ENCODE measurements at places on chromosomes 12 and 14.

GRCh38 chr12:79939728-79940310 lies 4.9 kb upstream of the PPP1R12A start:
- no peak for DNase-seq

DNA sequence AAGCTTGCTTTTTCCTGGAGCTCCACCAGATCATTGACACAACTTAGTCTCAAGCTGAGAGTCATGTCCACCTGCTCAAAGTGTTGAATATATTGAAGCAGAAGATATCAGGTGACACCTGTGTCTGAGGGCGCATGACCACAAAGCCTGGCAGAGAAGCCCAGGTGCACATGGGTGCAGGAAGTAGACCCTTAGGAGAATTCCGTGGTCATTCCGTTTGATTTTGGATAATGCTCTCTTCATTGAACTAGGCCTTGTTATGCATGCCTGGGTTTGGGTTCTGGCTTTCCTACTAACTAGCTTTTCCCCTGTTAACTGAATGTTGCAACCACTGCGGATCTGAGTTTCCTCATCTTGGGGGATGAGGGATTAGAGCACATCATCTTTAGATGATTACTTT lies 7.1 kb downstream of the ARHGDIB start:
- no peak for DNase-seq

- DNase-seq = no peak
These were observed 56.2 kb downstream of the CRADD start for GRCh38 chr12:93733358-93733757.

- DNase-seq = no peak
These were observed 106.6 kb upstream of the AMN1 start for GRCh38 chr12:31835276-31835882.

GRCh38 chr12:132771126-132771838 lies 9.7 kb upstream of the ANKLE2 start:
- peak; percentile 37 for DNase-seq

GRCh38 chr14:24365600-24366412 lies 2.2 kb upstream of the NFATC4 start:
- peak; percentile 36 for DNase-seq

DNA sequence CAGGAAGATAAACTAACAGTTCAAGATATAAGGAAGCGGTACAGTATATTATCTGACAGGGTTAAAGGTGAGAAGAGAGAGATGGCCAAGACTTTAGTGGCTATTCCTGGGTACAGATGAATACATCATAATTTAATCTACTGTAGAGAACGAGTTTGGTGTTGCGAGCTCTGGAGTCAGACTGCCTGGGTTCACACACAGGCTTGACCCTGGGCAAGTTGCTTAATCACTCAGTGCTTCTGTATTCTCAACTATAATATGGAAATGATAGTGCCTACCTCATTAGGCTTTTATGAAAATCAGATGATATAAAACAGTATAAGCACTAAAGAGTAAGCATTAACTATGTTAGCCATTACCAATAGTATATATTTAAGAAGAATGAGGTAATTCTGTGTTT lies 3.5 kb downstream of the PPM1H start:
- no peak for DNase-seq

DNA sequence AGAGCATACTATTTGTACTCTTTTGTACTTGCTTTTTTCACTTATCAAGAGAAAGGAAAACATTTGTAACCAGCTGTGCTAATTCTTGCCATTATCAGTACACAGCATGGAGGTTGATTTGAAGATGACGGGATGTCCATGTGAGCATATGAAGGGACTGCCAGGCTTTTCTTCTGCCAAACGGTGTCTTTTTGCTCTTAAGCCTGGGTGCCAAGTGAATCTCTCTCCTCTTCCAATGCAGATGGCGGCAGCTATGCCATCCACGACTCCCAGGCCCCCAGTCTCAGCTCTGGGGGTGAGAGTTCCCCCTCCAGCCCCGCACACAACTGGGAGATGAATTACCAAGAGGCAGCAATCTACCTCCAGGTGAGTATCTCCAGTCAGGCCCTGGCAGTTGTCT lies 38.9 kb downstream of the TPCN1 start:
- no peak for DNase-seq

- no peak for DNase-seq
These were observed 35.7 kb downstream of the RIN3 start for GRCh38 chr14:92549105-92549858.

DNA sequence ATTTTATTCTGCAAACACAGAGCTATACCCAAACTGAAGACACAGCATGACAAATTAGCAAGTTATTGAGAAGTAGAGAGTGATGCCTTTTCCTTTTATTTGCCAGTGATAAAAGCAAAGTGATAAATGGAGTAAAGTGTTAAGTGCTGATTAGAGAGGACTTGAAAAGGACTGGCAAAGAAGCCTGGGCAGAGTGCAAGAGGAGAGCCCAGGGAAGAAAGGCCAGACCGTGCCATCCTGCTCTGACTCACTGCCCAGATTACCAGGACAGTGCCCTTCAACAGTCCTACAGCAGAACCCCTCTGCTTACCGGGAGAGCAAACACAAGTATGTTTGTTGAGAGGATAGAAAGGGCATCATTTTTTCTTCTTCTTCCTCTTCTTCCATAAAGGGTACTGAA lies 106.5 kb downstream of the ETV6 start:
- DNase-seq = no peak

DNA sequence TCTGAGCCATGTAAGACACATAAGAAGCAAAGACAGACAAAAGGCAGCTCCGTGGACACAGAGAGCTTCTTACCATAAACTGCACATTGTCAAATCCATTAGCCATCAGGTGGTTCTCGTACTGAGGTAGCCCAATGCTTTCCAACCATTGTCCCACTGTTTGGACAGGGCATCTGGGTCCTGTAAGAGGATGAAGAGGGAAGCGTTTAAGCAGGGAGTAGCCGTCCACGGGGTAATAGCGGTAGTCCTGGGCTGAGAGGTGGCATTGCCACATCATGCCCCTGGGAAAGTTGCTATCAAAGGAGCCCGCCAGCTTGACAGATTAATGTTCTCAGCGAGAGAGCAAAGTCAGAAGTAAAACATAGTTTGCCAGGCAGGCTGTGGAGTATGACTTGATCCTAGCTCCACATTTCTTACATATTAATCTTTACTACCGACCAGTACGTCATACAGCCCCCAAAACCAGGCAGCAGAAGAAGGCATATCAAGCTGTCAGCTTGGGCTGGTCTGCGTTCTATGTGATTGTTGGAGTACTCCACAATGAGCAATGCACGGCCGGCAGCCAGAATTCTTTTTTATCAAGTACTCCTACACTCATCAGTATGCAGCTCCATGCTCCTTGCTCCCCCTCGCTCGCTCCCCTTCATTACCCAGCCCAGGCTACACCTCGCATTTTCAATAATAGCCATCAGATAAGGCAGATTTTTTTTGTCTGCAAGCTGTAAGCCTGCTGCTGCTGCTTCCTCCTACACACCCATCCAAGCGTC lies 493.2 kb upstream of the GARIN6 start:
- no peak for DNase-seq

DNA sequence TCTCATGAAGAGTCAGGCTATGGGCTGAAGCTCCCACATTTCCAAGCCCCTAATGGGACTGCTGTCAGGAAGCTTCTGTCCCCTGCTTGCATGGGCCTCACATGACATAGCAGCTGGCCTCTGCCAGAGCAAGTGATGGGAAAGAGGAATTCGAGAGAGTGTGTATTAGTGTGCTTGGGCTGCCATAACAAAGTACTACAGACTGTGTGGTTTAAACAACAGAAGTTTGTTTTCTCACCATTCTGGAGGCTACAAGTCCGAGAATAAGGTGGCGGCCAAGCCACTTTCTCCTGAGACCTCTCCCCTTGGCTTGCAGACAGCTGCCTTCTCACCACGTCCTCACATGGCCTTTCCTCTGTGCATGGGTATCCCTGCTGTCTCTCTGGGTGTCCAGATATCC lies 274.4 kb downstream of the NUAK1 start:
- no peak for DNase-seq

DNA sequence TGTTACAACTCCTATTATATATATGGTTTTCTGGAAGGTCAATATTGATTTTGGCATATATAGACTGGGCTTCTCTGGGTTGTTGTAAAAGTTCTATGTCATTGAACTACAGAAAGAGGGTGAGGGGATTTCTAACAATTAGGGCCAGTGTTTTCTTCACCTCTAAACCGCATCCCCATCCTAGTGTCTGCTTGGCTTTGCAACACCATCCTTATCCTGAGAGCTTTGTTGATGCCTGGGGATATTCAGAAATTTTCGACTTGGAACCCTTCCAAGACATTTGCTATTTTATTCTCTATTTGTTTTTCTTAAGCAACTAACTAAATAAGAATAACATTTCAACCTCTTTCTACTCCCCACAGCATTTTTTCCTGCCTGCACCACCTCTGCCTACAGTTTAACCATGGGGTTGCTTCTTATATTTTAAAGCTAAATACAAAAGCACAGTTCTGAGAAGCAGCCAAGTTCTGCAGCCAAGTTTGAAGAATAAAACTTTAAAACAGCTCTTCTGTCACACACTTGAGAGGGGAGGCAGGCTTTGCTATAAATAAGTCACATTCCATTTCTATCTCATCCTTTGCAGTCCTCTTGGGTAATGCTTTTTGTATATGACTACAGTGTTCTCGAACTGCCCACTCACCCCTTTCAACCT lies 53.4 kb downstream of the RGS6 start:
- DNase-seq = no peak

- no peak for DNase-seq
These were observed 65.7 kb upstream of the SOX5 start for GRCh38 chr12:24014915-24015832.

DNA sequence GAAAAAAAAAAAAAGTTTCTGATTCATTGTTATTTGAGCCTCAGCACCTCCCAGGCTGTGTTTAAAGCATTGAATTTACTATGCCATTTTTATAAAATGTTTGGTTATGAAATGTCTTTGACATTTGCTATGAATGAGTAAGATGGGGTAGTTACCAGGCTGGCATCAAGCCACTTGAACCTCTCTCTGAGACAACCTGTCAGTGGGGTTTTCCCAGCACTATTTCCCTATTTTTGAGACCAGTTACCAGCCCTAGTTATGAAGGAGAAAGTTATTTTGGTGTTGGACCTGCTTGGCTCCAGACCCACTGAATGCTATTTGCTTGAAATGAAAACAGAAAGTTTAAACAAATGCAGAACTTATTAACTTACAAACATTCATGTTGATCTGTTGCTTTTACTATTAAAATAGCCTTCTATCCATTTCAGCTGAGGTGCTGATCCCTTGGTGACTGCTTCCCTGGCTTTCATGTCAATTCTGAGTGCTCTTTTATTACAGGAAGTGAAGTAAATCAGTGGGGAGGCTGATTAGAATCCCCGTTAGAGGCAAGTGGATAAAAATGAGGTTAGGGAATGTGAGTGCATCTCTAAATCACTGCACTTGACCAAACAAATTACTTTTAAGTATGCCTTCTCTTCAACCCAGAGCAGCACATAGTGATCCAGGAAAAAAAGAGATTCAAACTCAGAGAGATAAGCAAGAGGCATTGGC lies 37.8 kb downstream of the LLPH start:
- no peak for DNase-seq

DNA sequence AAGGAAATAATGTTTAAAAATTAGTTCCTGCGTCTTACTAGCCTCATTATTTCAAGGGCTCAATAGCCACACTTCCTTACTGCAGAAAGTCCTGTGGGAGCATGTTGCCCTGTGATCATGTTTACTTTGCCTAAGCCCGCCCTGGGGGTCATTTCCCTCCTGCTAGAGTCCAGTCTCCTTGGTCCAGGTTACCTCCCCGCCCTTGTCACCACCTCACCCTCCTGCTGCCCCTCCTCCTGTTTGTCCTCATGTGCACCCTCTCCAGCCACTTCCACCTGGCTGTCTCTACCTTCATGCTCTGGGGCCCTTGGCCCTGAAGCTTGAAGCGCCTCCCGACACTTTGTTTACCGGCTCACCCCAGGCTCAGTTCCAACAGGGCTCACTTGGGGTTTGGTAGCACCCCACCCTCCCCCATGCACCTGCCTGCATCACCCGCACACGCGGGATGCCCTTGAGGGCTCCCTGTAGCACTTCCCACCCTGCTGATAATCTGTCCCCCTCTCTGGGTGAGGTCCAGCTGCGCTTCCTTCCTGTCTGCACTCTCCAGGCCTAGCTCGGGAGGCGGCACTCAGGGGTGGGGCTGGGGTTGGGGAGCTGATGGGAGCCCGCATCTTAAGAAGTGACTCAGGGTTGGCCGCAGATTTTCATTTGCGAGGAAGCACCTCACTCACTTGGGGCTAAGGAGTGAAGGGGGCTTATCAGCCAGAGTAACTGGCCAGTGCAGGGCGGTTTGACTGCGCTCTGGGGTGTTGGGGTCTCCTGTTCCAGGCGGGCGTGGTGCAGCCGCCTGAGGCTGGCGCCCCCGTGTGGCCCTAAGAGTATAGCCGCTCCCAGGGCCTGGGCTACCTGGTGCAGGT lies 40.1 kb downstream of the SMIM41 start:
- no peak for DNase-seq

DNA sequence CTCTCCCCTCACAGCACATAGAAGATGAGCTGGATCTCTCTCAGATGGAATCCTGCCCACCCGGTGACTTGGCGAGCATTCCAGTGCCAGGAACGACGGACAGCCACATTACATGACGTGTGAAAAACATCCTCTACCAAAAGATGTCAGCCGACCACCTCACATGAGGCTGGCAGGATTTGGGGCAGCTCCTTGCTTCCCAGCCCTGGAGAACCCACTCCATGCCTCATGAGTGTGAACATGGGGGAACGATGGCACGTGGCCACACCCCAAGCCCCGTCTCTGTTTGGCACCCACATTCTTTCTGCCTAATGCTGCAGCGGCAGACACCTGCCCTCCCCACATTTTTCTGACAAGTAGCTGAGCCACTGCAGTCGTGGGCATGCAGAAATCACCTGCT lies 202.5 kb downstream of the CALM1 start:
- no peak for DNase-seq

DNA sequence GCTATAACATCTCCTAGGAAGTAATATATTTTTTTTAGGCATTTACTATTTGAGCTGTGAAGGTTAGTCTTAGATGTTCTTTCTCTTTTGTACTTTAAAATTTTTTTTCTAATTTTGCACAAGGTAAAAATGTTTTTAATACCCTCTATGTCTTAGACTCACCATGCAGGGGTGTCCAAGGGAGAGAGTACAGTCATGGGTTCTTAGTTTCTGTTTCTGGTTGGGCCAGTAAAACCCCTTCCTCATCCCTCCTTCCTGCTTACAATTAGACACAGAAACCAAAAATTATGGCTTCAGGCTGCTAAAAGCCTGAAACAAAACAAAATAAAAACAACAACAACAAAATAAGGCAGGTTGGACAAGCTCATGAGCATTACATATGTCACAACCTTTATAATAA lies 193.0 kb downstream of the SYT1 start:
- DNase-seq = no peak

DNA sequence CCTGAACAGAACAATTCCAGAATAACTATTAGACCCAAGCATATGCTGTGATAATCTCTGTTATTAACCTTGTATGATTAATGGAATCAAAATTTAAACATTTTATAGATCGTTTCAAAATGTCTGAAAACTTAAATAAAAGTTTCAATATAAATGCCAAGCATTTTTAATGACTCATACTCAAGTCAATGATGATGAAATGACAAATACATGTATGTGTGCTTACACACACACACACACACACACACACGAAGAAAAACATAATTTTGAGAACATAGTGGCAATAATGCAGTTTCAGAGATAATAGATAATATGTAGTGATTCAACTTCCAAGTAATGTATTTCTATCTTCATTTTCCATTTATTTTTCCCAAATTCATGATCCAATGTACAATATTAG lies 384.9 kb upstream of the FOXG1 start:
- no peak for DNase-seq

All from activated effector memory CD4-positive, alpha-beta T cell treated with Interleukin-2 at 50 U/mL for 16 hours (primary cell).